ENCODE measurements at places on chromosomes 12 and 14. TPM values are rescaled to one million over a fixed set of nuclear protein-coding genes. Genes with fewer than 3 reads are reported as not detected.

DNA sequence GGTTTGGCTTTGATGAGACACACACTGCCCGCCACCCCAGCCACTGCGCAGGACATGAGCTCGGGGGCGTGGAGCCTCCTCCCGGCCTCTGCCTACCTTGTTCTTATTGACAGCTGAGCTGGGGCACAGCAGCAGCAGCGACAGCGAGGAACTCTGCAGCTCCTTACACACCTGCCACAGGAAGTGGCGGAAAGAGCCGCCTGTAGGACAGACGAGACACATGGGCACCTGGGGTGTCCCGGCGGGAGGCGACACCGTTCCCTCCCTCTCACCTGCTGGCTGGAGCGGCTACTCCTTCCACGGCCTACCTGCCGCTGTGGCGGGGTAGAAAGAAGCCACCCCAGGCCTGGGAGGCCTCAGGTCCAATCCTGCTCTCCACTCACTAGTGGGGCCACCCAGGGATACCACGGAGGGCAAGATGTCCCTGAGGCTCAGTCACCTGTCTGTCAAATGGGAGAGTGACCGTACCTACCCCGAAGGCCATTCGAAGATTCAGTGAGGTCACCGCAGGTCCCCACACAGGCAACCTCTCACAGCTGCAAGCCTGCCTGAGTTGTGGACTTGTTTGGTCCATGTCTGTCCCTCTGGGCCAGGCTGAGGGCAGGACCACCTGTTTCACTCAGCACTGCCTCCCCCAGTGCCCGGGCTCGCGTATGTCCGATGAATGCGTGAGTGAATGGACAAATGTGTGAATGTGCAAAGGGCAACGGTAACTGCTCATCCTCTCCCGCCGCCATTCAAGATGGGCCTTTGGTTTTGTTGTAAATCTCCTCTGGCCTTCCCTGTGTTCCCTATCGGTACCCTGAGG lies 42.6 kb downstream of the TRAFD1 start:
- no peak for DNase-seq
- no peaks in the 10 kb centered on the region for H3K27me3 ChIP-seq
- H3K36me3 ChIP-seq = no peaks in the 10 kb centered on the region
- H3K27ac ChIP-seq = no peak overlapping the region
- no peaks in the 10 kb centered on the region for H3K4me1 ChIP-seq

GRCh38 chr12:8031872-8032241 lies 659 bp upstream of the FOXJ2 start:
- H3K27ac ChIP-seq = no peak overlapping the region
- no peak for DNase-seq
- peak overlapping the region; percentile 91 for H3K4me3 ChIP-seq
- H3K27me3 ChIP-seq = no peaks in the 10 kb centered on the region
- H3K4me1 ChIP-seq = peaks cover 8% of the 10 kb centered on the region

DNA sequence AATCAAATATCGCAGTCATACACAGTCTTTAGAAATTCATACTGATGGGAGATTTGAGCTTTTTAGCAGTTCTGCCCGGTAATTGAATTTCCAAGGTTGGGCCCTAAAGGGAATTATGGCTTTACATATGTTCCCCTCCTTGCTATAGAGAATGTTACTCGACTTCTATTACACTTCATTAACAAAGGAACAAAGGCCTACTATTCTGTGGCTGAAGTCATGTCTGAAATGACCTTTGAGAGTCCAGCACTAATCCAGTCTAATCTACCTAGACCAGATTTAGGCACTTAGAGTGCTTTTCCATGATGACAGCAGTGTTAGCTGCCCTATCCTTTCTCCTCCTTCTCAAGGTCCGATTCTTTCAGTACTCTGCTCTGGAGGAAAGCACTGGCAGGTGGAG lies 305.3 kb downstream of the MED13L start:
- no peak for DNase-seq
- H3K27ac ChIP-seq = no peak overlapping the region
- no peaks in the 10 kb centered on the region for H3K4me1 ChIP-seq
- H3K36me3 ChIP-seq = peaks cover 62% of the 10 kb centered on the region

Gene ASIC1
- 2.4 TPM for total RNA-seq

- H3K27me3 ChIP-seq = peaks cover 9% of the 10 kb centered on the region
- peaks cover 1% of the 10 kb centered on the region for H3K4me1 ChIP-seq
- H3K4me3 ChIP-seq = no peak overlapping the region
- no peak overlapping the region for H3K27ac ChIP-seq
- DNase-seq = no peak
Observed at GRCh38 chr12:97309921-97310320, 152.7 kb upstream of the RMST start.

- no peaks in the 10 kb centered on the region for H3K4me1 ChIP-seq
- H3K27me3 ChIP-seq = no peaks in the 10 kb centered on the region
- H3K4me3 ChIP-seq = no peak overlapping the region
- no peak for DNase-seq
- no peaks in the 10 kb centered on the region for H3K36me3 ChIP-seq
- no peak overlapping the region for H3K27ac ChIP-seq
Observed at GRCh38 chr12:14357486-14357885, 8.0 kb upstream of the ATF7IP start.

GRCh38 chr14:67620217-67620785 lies 581 bp downstream of the ARG2 start:
- H3K4me3 ChIP-seq = peak overlapping the region; percentile 83
- H3K4me1 ChIP-seq = peaks cover 6% of the 10 kb centered on the region
- peak; percentile 57 for DNase-seq
- no peaks in the 10 kb centered on the region for H3K27me3 ChIP-seq
- H3K27ac ChIP-seq = peak overlapping the region; percentile 58
- H3K36me3 ChIP-seq = peaks cover 8% of the 10 kb centered on the region

DNA sequence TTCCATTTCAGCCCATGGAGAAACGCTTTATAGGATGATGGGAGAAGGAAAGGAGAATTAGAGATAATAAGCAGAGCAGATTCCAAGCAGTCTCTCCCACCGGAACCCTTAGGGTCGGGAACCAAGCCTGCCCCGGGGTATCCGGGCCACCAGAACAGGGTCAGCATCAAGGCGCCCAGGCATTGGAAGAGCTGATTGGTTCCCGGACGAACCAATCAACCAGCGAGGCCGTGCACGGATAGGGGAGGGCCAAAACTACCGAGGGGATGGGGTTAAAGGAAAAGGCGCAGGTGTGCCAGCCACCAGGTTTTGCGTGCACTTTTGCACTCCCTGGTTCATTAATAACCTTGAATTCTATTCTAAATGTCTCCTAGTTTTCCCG lies 1.7 kb downstream of the PPM1H start:
- no peaks in the 10 kb centered on the region for H3K36me3 ChIP-seq
- peaks cover 19% of the 10 kb centered on the region for H3K4me1 ChIP-seq
- H3K27ac ChIP-seq = no peak overlapping the region
- DNase-seq = no peak

GRCh38 chr12:51871918-51872688 lies 15.8 kb upstream of the ANKRD33 start:
- peaks cover 4% of the 10 kb centered on the region for H3K4me1 ChIP-seq
- DNase-seq = no peak
- peaks cover 26% of the 10 kb centered on the region for H3K27me3 ChIP-seq
- H3K27ac ChIP-seq = no peak overlapping the region

Gene PRH2
- not detected for total RNA-seq

Gene PIWIL1
- not detected for total RNA-seq

GRCh38 chr12:124390442-124391097 lies 95.7 kb downstream of the RFLNA start:
- H3K27ac ChIP-seq = no peak overlapping the region
- no peaks in the 10 kb centered on the region for H3K27me3 ChIP-seq
- DNase-seq = no peak
- H3K4me3 ChIP-seq = no peak overlapping the region
- peaks cover 1% of the 10 kb centered on the region for H3K36me3 ChIP-seq
- H3K4me1 ChIP-seq = peaks cover 24% of the 10 kb centered on the region

Gene KCNH3
- 0.24 TPM for total RNA-seq

Measured in H1 (cell line).